ENCODE measurements at places on chromosomes 4 and X. TPM values are rescaled to one million over a fixed set of nuclear protein-coding genes. Genes with fewer than 3 reads are reported as not detected.

GRCh38 chr4:38842994-38843393 is 13.6 kb downstream of the TLR6 start:
- H3K36me3 ChIP-seq, result no peaks in the 10 kb centered on the region
- DNase-seq, result no peak
- no peaks in the 10 kb centered on the region for H3K4me1 ChIP-seq
- no peaks in the 10 kb centered on the region for H3K27me3 ChIP-seq
- no peak overlapping the region for H3K4me3 ChIP-seq

DNA sequence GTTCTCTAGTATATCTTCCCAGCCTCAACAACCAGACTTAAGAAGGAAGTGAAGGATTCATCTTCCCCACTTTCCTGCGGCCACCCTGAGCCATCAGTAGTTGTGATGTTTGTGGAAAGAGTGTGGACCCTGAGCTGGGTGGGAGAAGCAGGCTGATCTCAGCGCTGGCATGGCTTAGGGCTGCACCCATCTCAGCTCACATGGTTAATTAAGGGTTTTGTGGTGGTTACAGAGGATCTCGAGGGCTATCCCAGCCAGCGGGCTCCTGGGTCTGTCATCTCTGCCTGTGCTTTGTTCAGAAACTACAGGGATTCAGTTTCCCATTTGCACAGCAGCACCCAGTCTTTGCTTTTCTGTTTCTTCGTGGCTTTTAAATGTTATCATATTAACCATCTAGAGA is 163.4 kb downstream of the PTTG2 start:
- no peaks in the 10 kb centered on the region for H3K27me3 ChIP-seq
- H3K36me3 ChIP-seq, result no peaks in the 10 kb centered on the region
- no peaks in the 10 kb centered on the region for H3K4me1 ChIP-seq
- no peak overlapping the region for H3K4me3 ChIP-seq
- no peak for DNase-seq
- no peak overlapping the region for H3K27ac ChIP-seq

GRCh38 chr4:113893546-113893945 is 85.9 kb downstream of the ARSJ start:
- no peaks in the 10 kb centered on the region for H3K27me3 ChIP-seq
- no peak overlapping the region for H3K4me3 ChIP-seq
- peaks cover 2% of the 10 kb centered on the region for H3K36me3 ChIP-seq
- no peak for DNase-seq
- H3K27ac ChIP-seq, result no peak overlapping the region

- no peaks in the 10 kb centered on the region for H3K27me3 ChIP-seq
- H3K36me3 ChIP-seq, result no peaks in the 10 kb centered on the region
- no peaks in the 10 kb centered on the region for H3K4me1 ChIP-seq
Measured at GRCh38 chrX:13381514-13381913, 61.7 kb upstream of the ATXN3L start.

GRCh38 chrX:31421441-31421840 is 349.6 kb upstream of the FTHL17 start:
- H3K4me1 ChIP-seq, result no peaks in the 10 kb centered on the region
- no peaks in the 10 kb centered on the region for H3K36me3 ChIP-seq
- no peak for DNase-seq
- no peak overlapping the region for H3K27ac ChIP-seq
- no peak overlapping the region for H3K4me3 ChIP-seq

DNA sequence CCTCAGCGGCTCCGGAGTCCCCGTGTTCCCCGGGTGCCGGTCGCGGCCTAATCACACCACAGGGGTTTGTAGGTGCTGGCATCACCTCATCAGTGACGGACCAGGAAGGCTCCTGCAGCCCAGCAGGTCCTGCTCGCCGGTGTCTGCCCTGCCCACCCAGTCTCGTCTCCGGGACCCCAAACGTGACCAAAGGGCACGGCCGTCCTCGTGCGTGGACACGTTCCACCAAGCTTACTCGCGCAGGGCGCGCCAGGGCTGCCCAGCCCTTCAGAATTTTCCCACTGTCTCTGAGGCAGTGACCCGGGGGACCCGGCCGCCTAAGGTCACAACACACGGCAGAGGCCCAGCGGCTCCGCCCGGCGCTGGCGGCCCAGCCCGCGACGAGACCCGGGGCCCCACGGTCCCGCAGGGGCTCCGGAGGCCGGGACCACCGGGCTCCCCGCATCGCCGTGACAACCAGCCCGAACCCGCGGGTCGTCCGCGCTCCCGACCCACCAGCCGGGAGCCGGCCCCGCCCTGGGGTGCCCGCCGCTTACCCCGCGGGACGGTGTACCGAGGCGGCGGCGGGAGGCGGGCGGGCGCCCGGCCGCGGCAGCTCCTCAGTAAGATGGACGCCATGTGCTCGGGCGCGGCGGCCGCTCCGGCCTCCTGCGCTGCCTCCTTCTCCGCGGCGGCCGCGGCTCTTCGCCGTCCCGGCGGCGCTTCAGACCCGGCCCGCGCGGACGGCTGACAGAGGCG is 454 bp downstream of the LETM1 start:
- no peaks in the 10 kb centered on the region for H3K27me3 ChIP-seq
- H3K4me1 ChIP-seq, result peaks cover 15% of the 10 kb centered on the region
- peaks cover 5% of the 10 kb centered on the region for H3K36me3 ChIP-seq
- H3K27ac ChIP-seq, result peak overlapping the region; percentile 83
- no peak for DNase-seq
- H3K4me3 ChIP-seq, result peak overlapping the region; percentile 78

DNA sequence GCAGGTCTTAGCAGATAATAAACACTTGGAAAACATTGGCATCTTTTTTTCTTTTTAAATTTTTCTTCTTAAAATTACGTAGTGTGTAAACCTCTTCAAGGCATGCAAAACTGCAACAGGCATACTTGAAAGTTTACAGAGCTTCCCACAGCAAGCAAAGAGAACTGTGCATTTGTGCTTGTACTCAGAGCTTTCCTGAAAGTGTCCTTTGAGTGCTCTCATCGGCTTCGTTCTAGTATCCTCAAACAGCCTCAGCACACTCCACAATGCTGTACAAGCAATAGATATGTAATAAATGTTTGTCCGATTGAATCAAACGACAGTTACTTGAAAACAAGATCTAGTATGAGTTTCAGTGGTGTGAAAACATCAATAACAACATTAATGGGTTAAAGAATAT is 227.5 kb downstream of the PAPSS1 start:
- no peaks in the 10 kb centered on the region for H3K27me3 ChIP-seq
- no peaks in the 10 kb centered on the region for H3K4me1 ChIP-seq
- H3K36me3 ChIP-seq, result no peaks in the 10 kb centered on the region
- H3K4me3 ChIP-seq, result no peak overlapping the region

- H3K4me1 ChIP-seq, result no peaks in the 10 kb centered on the region
- H3K36me3 ChIP-seq, result no peaks in the 10 kb centered on the region
- no peak overlapping the region for H3K27ac ChIP-seq
- no peak for DNase-seq
- no peak overlapping the region for H3K4me3 ChIP-seq
Measured at GRCh38 chr4:11072999-11073398, 355.7 kb downstream of the HS3ST1 start.

Gene DKK2
- not detected for total RNA-seq

Gene RASSF6
- total RNA-seq, result 0.15 TPM

GRCh38 chrX:53280331-53281320 is 758 bp downstream of the IQSEC2 start:
- peaks cover 24% of the 10 kb centered on the region for H3K4me1 ChIP-seq
- no peaks in the 10 kb centered on the region for H3K36me3 ChIP-seq
- H3K27ac ChIP-seq, result peak overlapping the region; percentile 90
- no peak for DNase-seq

Gene CT47A1
- not detected for total RNA-seq

GRCh38 chr4:128524311-128524710 is 236.7 kb upstream of the PGRMC2 start:
- H3K4me1 ChIP-seq, result peaks cover 9% of the 10 kb centered on the region
- no peak overlapping the region for H3K4me3 ChIP-seq
- DNase-seq, result no peak
- H3K27me3 ChIP-seq, result no peaks in the 10 kb centered on the region

Gene ADH1A
- not detected for total RNA-seq

GRCh38 chrX:125977851-125978250 is 188.2 kb downstream of the DCAF12L2 start:
- DNase-seq, result no peak
- H3K4me1 ChIP-seq, result no peaks in the 10 kb centered on the region
- H3K27me3 ChIP-seq, result no peaks in the 10 kb centered on the region
- no peak overlapping the region for H3K27ac ChIP-seq
- H3K4me3 ChIP-seq, result no peak overlapping the region

DNA sequence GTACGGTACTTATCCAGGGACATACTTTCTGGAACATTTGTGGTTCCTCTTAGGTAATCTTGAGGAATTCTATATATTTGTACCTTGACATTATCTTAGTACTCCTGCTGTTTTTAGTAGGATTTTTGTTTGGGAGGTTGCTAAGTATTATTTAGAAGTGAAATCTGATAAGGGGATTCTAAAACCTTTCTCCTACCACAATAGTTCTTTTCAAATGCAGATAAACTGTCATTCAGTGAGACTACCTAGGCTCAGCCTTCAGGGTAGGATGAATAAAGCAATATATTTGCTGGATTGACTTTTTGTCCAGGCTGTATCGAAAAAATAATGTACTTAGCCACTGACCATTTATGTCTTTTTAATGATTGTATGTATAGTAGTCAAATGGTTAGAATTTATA is 25.4 kb downstream of the DIAPH2 start:
- H3K27ac ChIP-seq, result no peak overlapping the region
- no peaks in the 10 kb centered on the region for H3K27me3 ChIP-seq
- H3K36me3 ChIP-seq, result no peaks in the 10 kb centered on the region
- no peak for DNase-seq
- no peaks in the 10 kb centered on the region for H3K4me1 ChIP-seq

Gene TMEM35A
- total RNA-seq, result not detected

- no peaks in the 10 kb centered on the region for H3K36me3 ChIP-seq
- no peak for DNase-seq
- H3K4me1 ChIP-seq, result no peaks in the 10 kb centered on the region
- H3K4me3 ChIP-seq, result no peak overlapping the region
Measured at GRCh38 chr4:94428884-94429283, 22.9 kb upstream of the PDLIM5 start.

DNA sequence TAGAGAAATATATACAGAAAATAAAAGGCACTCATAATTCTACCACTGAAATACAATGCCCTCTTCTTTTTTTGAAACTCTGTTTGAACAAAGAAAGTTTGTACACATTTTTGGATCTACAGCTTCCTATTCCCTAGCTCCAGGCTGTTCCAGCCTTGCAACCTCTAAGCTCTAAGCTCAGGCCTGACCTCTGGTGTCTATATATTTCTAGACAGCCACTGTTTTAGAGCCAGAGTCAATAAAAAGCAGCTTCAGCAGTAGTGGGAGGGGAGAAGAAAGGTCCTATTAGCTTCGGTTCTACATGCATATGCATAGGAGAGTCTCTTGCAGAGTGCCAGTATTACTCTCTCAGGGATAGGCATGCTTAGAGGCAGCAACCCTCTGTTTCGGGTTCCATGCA is 39.7 kb downstream of the CLDN2 start:
- H3K4me3 ChIP-seq, result no peak overlapping the region
- no peaks in the 10 kb centered on the region for H3K36me3 ChIP-seq
- H3K27me3 ChIP-seq, result no peaks in the 10 kb centered on the region
- no peak overlapping the region for H3K27ac ChIP-seq

DNA sequence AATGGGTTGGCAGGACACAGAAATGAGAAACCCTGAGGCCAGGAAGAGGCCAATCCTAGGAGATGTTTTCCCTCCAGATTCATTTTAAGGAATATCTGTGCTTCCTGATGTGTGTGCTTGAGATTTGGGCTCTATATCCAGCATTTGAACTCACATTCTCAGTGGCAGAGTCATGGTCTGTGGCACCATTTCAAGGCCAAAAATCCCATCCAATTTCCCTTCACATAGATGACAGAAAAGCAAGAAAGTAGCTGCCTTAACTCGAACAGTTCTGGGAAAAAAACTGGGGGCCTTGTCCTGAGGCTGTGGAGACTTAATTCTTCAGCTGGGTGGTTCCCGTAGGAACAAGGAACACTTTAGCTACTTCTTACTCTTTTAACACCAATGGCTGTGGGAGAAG is 27.4 kb downstream of the TAF7L start:
- H3K36me3 ChIP-seq, result no peaks in the 10 kb centered on the region
- H3K4me3 ChIP-seq, result no peak overlapping the region
- no peak for DNase-seq
- H3K27ac ChIP-seq, result no peak overlapping the region
- H3K4me1 ChIP-seq, result no peaks in the 10 kb centered on the region

- no peaks in the 10 kb centered on the region for H3K27me3 ChIP-seq
- no peak for DNase-seq
- H3K27ac ChIP-seq, result no peak overlapping the region
- H3K4me3 ChIP-seq, result no peak overlapping the region
- H3K4me1 ChIP-seq, result no peaks in the 10 kb centered on the region
- H3K36me3 ChIP-seq, result peaks cover 6% of the 10 kb centered on the region
Measured at GRCh38 chr4:87353592-87353991, 30.9 kb upstream of the HSD17B13 start.

Gene USP17L12
- total RNA-seq, result not detected

DNA sequence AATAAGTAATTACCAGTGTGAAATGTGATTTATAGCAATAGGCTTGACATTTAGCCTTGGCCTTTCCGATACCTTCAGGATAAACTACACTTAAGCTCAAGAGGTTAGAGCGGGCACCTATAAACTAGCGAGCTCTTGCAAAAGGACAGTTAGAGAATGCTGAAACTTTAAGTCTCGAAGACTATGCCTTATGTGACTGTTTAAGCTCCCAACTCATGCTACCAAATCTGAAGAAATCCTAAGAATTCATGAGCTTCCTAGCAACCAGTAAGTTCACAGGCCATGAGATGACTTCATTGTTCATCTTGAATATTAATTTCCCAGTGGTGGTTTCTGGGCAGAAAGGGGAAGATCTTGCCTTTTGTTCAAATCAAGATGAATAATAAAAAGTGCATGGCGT is 4.7 kb downstream of the STOX2 start:
- no peaks in the 10 kb centered on the region for H3K27me3 ChIP-seq
- H3K27ac ChIP-seq, result no peak overlapping the region
- DNase-seq, result no peak
- H3K4me1 ChIP-seq, result no peaks in the 10 kb centered on the region
- H3K36me3 ChIP-seq, result no peaks in the 10 kb centered on the region

DNA sequence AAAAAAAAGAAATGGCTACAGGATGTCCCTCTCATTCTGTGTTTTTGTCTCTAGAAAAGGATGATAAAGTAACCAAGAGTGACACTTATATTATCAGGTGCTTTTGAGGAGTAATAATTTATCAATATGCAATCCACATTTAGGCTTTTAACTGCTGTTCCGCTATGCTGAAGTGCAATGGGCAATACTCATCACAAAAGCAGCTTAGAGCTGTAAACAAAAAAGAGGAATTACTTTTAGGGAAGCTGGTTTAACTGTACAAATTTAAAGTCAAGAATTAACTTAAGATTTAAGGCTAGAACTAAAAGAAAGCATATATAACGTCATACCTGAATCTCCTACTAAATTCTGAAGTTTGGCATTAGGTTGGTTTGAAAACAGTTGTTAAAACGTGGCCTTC is 93.5 kb upstream of the DDX3X start:
- no peak overlapping the region for H3K27ac ChIP-seq
- H3K36me3 ChIP-seq, result no peaks in the 10 kb centered on the region
- no peak for DNase-seq
- H3K4me1 ChIP-seq, result no peaks in the 10 kb centered on the region

DNA sequence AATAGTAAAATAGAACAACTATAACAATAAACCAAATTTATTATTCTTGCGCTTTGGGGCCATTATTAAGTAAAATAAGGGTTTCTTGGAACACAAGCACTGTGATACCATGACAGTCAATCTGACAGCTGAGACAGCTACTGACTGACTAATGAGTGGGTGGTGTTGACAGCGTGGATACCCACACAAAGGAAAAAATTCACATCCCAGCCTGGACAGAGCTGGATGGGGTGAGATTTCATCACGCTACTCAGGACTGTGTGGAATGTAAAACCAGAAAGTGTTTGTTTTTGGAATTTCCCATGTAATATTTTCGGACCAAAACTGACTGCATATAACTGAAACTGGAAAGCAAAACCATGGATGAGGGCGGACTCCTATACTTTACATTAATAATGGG is 48.8 kb downstream of the IGFBP7 start:
- no peaks in the 10 kb centered on the region for H3K27me3 ChIP-seq
- no peaks in the 10 kb centered on the region for H3K4me1 ChIP-seq
- no peak overlapping the region for H3K27ac ChIP-seq
- no peak for DNase-seq
- H3K36me3 ChIP-seq, result no peaks in the 10 kb centered on the region
